ENCODE measurements at places on chromosomes 7 and 10.

- no peak for DNase-seq
Observed at GRCh38 chr10:128028508-128029289, 97.5 kb downstream of the MKI67 start.

GRCh38 chr10:62813453-62813852 lies 2.7 kb downstream of the EGR2 start:
- DNase-seq: no peak

GRCh38 chr10:22550732-22551131 lies 163.6 kb downstream of the PIP4K2A start:
- DNase-seq: no peak

GRCh38 chr7:107944411-107945169 lies 53.6 kb downstream of the DLD start:
- DNase-seq: no peak

- no peak for DNase-seq
Observed at GRCh38 chr7:135825406-135825805, 76.8 kb upstream of the FAM180A start.

GRCh38 chr10:30151581-30152389 lies 92.4 kb upstream of the JCAD start:
- DNase-seq: peak; percentile 59

GRCh38 chr10:107800061-107800460 lies 635.6 kb upstream of the SORCS1 start:
- no peak for DNase-seq

DNA sequence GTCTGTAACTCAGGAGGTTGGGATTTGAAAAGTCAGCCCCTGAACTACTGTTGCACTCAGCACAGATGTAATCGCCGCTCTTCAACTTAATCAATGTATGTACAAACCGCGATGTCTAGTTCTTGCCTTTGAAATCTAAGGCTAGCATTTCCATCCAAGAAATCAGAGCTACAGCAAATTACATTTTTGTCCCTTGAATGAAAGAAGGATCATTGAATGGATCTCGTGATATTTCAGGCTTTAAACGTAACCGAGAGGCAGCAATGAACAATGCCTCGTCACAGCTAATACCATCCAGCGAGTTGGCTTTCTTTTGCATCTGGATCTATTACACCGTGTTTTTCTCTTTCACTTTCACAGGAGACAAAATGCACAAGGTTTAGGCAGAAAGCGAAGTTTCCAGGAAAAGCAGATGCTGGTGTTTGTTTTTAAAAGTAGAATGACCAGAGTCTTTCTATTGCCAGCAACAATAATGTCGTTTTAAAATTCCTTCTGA lies 5.5 kb downstream of the SKIDA1 start:
- no peak for DNase-seq

GRCh38 chr7:41459623-41460261 lies 243.1 kb downstream of the INHBA start:
- DNase-seq: no peak

DNA sequence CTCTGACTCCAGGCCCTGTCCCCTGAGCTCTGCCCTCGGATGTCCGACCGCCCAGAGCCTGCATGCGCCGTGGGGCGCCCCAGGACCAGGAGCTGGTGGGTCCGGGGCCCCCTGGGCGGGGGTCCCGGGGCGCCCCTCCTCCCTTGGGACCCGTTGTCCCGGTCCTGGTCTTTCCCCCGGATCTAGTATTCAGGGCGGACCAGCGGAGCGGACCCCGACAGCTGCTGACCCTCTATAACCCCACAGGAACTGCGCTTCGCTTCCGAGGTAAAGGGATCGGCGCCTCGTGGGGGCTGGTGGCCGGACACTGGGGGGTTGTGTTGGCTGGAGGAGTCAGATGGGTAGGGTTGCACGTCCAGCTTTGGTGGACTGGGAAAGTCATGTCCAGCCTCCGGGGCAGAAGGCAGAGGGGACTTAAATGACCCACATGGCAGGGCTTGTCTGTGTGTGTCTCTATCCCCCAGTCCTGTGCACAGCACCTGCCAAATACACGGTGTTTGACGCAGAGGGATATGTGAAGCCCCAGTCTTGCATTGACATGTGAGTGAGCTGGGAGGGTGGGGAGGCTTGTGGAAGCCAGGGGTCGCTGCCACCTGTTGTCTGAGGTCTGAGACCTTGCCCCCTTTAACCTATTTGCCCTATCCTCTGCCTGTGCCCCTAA lies 520 bp downstream of the MOSPD3 start:
- no peak for DNase-seq

GRCh38 chr10:4074545-4075407 lies 289.8 kb upstream of the KLF6 start:
- no peak for DNase-seq

- DNase-seq: no peak
Observed at GRCh38 chr10:133191651-133192050, 31.6 kb downstream of the KNDC1 start.

GRCh38 chr10:29688230-29688661 lies 53.5 kb upstream of the SVIL start:
- DNase-seq: no peak

GRCh38 chr7:2717293-2718261 lies 29.6 kb downstream of the AMZ1 start:
- DNase-seq: no peak

- no peak for DNase-seq
Observed at GRCh38 chr7:18194616-18195015, 167.0 kb upstream of the PRPS1L1 start.

GRCh38 chr10:68110027-68110426 lies 739 bp downstream of the MYPN start:
- DNase-seq: no peak

GRCh38 chr7:127585044-127585953 lies at the start of gene GCC1:
Gene GCC1 (minus strand): TSS chr7:127585596. CDS start chr7:127585182, 414 bp downstream.
- peak; percentile 93 for DNase-seq

GRCh38 chr7:74225400-74225799 lies 15.6 kb downstream of the LAT2 start:
- no peak for DNase-seq

DNA sequence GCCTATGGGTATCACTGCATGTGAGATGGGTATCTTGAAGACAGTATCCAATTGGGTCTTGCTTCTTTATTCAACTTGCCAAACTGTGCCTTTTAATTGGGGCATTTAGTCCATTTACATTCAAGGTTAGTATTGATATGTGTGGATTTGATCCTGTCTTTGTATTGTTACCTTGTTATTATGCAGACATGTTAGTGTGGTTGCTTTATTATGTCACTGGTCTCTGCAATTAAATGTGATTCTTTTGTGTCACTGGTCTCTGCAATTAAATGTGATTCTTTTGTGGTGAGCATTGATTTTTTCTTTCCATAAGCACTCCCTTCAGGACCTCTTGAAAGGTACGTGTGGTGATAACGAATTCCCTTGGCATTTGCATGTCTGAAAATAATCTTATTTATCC lies 357.8 kb upstream of the STEAP1 start:
- DNase-seq: no peak

DNA sequence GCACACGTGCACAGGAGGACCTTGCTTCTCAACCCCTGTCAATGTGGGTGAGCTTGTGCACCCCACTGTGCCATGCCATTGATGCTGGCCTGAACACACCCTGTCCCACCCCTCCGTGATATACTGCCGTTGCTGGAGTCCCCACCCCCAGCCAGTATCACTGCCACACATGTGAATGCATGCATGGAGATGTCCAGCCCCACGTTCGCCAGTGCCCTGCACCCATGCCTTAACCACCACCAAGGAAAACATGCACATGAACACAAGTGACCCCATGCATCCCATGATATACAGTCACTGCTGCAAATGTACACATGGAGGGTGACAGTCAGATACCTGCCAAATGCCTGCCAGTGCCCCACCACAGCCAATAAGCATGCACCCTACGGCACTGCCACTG lies 692.5 kb upstream of the ZWINT start:
- DNase-seq: no peak

GRCh38 chr7:44258423-44258760 lies 57.6 kb downstream of the YKT6 start:
- no peak for DNase-seq

- DNase-seq: no peak
Observed at GRCh38 chr10:50600286-50600685, 23.5 kb downstream of the SGMS1 start.

GRCh38 chr7:83178066-83178465 lies 15.4 kb upstream of the PCLO start:
- no peak for DNase-seq

DNA sequence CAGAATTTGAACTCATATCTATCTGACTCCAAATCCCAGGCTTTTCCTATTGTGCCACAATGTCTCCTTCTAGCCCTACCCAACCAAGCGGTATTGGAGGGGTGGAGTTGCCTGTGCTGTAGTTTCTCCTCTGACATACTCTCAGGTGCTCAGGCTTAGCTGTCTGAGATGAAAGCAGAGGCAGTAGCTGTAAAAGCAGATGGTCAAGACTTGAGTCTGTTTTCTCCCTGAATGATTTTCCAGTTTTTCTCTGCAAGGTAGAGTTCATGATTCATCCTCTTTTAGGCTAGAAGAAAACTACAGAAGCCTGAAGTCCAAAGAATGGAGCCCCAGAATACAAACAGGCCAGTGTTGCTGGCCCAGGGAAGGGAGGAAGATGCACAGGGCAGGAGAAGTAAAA lies 130.0 kb downstream of the PDE1C start:
- no peak for DNase-seq

GRCh38 chr10:20882091-20882490 lies 15.0 kb downstream of the NEBL start:
- no peak for DNase-seq

DNA sequence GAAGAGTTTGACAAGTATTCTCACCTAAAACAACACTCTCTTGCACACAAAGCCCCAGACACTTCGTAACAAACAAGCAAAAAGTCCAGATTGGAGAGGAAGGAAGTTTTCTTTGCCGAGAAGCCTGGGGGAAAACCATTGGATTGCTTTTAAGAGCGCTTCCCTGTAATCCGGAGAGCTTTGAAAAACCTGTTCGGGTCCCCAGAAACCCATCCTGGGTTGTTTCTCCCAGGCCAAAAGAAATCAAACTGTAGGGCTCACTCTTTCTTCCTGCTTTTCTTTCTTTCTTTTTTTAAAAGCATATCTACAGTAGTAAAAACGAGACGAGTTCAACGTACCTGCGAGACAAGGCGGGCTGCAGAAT lies 655 bp downstream of the SP8 start:
- DNase-seq: no peak

DNA sequence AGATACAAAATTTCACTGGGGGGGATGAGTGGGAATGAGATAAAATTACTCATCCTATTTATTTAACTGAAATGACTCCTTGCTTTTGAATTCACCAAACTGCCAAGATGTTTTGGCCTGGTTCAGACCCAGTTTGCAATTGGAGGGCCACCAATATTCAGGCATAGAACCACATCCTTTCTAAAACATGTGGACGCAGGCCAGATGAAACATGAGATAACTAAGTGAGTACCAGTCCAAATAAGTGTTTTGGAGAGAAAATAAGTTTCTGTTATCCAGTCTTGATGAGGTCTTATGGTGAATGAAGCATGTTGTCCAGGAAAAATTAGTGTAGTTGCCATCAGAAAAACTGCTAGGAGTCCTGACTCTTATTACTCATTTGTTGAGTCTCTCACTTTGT lies 36.3 kb upstream of the PDK4 start:
- DNase-seq: no peak

GRCh38 chr7:148398844-148399365 lies 191.7 kb upstream of the C7orf33 start:
- DNase-seq: no peak

DNA sequence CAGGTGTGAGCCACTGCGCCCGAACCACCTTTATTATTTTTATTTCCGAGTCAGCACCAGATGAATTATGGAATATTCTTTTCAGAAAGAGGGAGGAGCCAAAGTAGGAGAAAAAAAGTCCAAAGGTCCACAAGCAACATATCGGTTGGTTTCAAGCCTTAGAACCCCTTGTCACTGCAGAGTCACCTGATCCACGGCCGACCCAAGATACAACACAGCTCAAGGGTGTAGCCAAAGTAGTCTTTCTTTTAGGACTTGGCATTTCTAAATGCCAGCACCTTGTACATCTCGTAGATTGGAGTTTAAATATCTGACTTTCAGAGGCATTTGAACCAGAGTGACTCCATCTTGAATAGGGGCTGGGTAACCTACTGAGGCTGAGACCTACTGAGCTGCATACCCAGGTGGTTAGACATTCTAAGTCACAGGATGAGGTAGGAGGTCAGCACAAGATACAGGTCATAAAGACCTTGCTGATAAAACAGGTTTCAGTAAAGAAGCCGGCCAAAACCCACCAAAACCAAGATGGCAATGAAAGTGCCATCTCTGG lies 113.9 kb upstream of the ANLN start:
- DNase-seq: no peak

GRCh38 chr10:88389456-88389855 lies 193.7 kb downstream of the RNLS start:
- peak; percentile 51 for DNase-seq

- no peak for DNase-seq
Observed at GRCh38 chr7:98024075-98024474, 34.1 kb upstream of the OCM2 start.

- DNase-seq: peak; percentile 66
Observed at GRCh38 chr10:52308251-52309031, 5.6 kb upstream of the DKK1 start.

- no peak for DNase-seq
Observed at GRCh38 chr10:67045404-67045803, 119.6 kb downstream of the LRRTM3 start.

Measured in LoVo (cell line).